Activated CD8-positive, alpha-beta memory T cell treated with anti-CD3 and anti-CD28 coated beads, Interleukin-2, amount 50 U/mL, for 48 hours (primary cell): ENCODE measurements at places on chromosomes 7 and 10.
A peak's percentile ranks its signal among the peaks of the same experiment; 100 is the strongest.

DNA sequence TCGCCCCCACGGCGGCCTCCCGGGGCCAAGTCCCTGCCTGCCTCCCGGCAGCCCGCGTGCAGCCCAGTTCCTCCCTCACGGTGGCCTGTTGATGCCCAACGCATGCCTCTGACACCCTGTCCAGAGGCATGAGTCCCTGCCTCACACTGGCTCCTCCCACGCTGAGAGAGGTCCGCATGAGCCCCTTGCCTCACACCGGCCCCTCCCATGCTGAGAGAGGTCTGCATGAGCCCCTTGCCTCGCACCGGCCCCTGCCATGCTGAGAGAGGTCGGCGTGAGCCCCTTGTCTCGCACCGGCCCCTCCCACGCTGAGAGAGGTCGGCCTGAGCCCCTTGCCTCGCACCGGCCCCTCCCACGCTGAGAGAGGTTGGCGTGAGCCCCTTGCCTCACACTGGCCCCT lies 59.9 kb downstream of the CCDC201 start:
- DNase-seq: no peak

DNA sequence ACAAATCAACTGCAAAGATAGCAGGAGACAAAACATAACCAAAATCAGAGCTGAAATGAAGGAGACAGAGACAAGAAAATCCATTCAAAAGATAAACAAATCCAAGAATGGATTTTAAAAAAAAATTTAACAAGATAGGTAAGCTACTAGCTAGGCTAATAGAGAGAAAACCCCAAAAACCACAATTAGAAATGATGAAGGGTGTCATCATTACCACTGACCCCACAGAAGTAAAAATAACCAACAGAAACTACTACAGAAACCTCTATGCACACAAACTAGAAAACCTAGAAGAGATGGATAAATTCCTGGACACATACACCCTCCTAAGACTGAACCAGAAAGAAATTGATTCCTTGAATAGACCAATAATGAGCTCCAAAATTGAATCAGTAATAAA lies 117.6 kb downstream of the DNAJC1 start:
- no peak for DNase-seq

- DNase-seq: no peak
Observed at GRCh38 chr10:46326971-46327370, 40.2 kb downstream of the ANTXRL start.

GRCh38 chr7:151351967-151352366 lies 10.4 kb downstream of the NUB1 start:
- DNase-seq: no peak

GRCh38 chr7:3757059-3757458 lies 456.0 kb downstream of the SDK1 start:
- DNase-seq: no peak

GRCh38 chr10:102650655-102651454 lies 6.6 kb downstream of the TRIM8 start:
- DNase-seq: no peak

DNA sequence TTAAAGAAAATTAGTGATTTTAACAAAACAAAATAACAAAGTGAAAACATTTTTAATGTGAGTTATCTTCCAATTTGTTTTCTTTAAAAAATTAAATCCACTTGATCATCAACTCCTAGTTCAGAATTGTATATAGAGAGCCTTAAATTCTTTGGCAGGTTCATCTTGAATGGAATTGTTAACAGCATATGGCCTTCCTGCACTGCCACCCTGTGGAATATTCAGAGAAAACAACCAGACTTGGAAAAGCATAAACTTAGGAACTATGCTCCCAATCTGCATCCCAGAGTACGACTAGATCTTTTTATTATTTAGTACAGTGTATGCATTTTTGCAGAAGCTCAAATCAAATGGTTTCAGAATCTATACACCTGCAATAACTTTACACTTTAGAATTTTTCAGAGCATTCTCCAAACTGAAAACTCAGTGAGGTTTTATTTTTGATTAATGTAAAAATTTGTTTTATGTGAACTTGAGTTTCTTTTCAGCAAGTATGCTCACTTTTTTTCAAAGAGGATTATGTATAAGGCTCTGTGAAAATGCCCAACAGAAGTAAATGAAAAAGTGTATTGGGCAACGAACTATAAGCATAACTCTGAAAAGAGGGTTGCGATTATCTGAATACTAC lies 44.9 kb upstream of the ANK3 start:
- DNase-seq: no peak

- no peak for DNase-seq
Observed at GRCh38 chr7:4951903-4952636, 6.9 kb downstream of the MMD2 start.

DNA sequence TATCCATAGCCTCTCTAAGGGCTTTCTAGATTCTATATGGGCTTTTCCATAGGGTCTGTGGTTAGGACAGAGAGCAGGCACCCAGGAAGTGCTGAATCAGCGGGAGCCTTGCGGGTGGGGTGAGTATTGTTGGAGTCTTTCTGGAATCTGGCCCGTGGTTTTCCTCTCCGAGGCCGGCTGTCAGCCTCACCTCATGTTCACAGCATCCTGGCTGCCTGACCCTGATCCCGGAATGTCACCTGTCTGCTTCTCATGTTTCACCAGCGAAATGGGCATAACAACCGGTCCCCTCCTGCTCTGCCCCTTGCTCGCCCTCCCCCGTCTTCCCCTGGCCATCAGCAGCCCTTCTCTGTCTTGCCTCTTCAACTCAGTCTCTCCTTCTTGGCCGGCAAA lies 36.5 kb downstream of the DDIT4 start:
- DNase-seq: no peak

DNA sequence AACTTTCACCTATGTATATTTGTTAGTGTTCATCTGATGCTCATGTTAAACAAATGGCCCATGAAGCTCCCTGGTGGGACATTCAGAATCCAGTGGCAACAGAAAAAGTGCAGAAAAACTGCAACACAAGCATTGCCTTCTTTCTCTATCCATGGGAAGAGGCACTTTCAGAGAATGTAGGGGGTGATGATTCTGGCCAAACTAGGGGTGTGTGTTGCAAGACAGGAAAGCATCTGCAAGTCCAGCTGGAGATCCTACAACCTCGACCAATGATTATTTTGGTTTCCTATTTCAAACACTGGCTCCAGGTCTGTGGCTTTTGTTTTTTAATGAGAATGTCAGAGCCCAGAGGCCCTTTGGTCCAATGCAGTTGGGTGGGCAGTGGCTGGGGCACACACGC lies 198.7 kb downstream of the CXCL12 start:
- DNase-seq: no peak

DNA sequence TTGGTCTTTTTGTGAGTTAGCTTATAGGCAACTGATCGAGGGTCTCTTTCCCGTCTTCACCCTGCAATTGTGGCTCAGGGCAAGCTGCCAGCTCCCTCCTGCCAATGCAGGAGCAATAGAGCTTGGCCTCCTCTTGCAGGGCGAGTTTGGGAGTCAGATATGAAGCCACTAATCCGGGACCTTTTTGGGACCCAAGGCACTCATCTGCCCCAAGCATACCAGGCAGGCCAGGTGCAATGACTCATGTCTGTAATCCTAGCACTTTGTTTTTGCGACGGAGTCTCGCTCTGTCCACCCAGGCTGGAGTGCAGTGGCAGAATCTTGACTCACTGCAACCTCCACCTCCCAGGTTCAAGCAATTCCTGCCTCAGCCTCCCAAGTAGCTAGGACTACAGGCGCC lies 21.1 kb downstream of the LIMK1 start:
- DNase-seq: no peak

DNA sequence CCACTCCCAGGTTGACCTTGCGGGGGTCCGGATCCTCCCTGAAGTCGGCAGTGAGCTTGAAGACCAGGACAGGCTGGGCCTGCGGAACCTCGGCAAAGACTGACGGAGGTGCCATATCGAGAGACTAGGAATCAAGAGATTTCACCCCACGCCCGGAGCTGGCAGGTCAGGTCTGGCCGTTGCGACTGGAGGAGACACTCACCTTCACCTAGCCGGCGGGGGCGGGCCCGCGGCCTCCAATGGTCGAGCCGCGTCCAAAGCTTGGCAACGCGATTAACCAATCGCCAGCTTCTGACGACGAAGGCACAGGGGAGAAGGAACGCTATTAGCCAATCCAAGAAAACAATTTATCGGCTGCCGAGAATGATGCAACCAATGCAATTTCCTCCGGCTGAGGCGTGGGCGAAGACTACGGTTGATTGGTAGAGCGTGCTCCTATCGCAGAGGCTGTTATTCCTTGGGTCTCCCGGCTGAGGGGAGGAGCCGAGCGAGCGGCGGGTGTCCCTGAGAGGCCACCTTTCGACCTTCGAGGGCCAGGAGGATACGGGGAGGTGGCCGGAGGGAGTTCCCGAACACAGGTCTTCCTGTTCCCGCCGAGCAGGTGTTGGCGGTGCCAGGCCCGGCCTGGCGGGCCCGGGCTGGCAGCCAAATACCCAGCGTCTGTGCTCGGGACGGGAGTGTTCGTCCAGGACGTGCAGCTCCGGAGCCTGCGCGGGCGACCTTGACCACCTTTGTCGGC lies at the start of gene GOT1:
TSS of gene GOT1 (minus strand) at position 174 of the 739 bp plus-strand sequence. CDS start at position 115, 59 bp downstream.
- peak; percentile 95 for DNase-seq

- DNase-seq: no peak
Observed at GRCh38 chr7:141884539-141885225, 31.5 kb upstream of the OR9A4 start.

DNA sequence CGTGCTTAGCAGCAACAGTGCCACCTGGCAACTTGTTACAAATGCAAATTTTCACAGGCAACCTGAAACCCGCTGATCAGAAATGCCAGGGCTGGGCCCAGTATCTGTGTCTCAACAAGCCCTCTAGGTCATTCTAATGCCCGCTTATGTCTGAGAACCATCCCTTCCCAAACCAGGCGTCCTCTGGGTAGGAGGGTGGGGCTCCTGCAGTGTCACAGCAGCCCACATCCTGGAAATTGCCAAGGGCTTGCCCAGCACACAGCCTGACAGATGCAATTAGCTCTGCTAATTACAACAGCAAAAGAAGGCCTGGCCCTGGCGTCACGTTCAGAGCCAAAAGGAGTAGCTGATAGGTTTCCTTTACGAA lies 15.9 kb downstream of the ITPRIP start:
- DNase-seq: no peak

GRCh38 chr7:96136600-96137239 lies 185.2 kb downstream of the SLC25A13 start:
- DNase-seq: no peak

GRCh38 chr10:76665029-76665428 lies 972.6 kb downstream of the KCNMA1 start:
- no peak for DNase-seq

GRCh38 chr10:94591461-94592205 lies 46.0 kb downstream of the HELLS start:
- DNase-seq: no peak

DNA sequence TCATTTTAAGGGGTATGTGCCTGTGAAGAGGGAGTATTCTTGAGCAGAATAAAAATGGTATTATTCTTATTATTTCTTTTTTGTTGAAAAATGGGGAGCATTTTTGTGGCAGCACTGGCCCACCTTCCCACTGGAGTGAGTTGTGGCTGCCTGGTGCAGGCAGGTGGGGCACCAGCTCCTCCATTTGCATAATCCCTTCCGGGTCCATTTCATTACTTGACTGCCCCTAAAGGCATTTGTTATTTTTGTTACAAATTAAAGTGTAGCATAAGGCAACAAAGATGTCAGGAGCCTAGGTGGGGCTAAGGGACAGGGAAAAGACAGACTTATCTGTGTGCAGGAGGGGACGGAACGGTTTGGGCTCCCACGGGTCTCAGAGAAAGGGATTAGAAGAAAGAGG lies 26.8 kb downstream of the GOLGA7B start:
- DNase-seq: no peak

DNA sequence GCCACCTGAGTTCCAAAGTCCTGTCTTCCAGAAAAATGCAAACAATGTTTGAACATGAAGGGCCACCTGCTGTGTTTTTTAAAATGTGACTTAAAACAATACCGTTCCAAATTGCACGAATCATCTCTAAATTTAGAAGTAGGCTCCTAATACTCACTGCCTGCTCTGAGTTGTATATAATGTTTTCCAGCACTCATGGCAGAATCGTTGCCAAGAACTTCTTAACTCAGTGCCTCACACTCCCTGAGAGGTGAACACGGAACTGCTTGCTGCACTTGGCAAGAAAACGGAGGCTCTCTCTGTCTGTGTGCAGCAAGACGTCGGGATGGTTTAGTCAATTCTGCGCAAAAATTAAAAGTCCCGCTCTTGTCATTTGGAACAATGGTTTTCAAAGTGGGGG lies 757.3 kb upstream of the AUTS2 start:
- DNase-seq: no peak

DNA sequence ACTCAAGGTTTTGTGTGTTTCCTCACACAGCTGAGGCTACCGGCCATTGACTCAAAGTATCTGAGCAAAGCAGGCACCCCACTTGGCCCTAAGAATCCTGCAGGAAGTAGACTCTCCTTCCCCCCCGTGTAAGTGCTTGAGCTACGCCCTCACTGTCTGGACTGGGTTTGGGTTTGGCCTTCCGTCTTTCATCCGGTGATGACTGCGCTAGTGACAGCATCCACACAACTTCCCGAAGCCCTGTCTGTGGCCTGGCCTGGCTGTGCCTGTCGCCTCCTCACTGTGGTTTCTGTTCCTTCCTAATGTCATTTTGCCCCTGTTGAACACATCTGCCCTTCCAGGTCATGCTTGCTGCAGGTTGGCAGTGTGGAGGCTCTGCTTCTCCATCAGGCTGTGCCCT lies 14.5 kb downstream of the C7orf57 start:
- no peak for DNase-seq

DNA sequence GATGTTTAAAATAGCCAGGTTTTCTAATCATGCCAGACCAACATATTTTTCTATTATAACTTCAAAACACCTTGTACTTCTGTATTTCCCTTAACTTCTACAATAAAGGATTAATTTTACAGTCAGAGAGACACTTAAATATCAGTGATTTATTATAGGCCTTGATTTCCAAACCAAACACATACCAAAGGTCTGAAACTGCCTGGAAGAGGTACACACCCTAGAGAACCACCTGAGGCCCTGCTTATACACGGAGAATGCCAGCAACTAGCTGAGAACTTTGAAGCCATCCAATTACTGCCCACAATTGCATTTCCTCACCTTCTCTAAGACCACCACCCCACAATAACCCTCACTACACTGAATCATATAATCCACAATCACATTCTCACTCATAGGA lies 4.9 kb downstream of the CCDC6 start:
- no peak for DNase-seq

DNA sequence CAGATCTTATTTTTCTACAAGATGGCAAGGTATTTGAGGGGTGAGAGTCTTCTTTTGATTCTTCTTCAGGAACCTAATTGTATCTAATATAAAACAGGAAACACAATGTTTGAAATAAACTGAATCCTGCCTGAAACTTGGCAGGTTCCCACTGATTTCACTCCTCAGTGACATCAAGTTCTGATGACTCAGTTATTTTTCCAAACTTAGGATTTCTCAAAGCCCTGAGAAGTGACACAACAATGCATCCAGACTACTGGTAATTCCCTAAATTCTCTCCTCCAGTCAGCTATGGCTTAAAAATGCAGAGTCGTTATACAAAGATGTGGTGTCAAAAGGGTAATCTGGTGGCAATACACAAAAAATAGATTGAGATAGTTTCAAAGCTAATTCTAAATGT lies 80.9 kb downstream of the ABLIM1 start:
- no peak for DNase-seq

DNA sequence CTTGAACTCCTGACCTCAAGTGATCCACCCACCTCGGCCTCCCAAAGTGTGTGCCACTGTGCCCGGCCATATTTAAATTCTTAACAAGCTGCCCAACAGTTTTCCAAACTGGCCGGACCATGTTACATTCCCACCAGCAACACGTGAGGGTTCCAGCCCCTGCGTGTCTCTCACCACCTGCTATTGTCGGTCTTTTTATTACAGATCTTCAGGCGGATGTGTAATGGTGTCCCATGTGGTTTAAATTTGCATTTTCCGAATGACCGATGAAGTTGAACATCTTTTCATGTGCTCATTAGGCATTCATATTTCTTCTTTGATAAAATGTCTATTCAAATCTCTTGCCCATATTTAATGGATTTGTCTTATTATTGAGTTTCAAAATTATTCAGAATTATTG lies 11.5 kb downstream of the ELFN1 start:
- no peak for DNase-seq
